ENCODE measurements at places on chromosomes 16 and 17.

GRCh38 chr16:65312795-65313194 is 190.9 kb upstream of the CDH11 start:
- no peak for DNase-seq

DNA sequence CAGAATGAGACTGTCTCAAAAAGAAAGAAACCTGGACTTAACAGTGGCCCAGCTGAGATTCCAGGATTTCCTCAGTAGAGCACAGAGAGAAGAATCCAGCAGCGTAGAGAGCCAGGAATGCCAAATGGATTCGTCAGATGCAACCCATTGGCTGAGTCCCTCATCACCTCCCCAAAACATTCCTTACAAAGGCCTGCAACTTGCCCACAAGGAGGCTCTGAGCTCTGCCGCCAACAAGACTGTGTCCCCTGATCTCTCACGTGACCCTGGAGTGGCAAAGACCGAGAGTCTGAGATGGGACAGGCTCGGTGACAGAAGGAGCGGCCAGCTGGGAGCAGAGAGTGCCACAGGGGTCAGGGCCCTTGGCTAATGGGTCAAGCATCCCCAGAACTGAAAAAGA is 6.9 kb upstream of the CHMP6 start:
- no peak for DNase-seq

GRCh38 chr16:30669903-30670824 is 11.9 kb downstream of the FBRS start:
- no peak for DNase-seq

DNA sequence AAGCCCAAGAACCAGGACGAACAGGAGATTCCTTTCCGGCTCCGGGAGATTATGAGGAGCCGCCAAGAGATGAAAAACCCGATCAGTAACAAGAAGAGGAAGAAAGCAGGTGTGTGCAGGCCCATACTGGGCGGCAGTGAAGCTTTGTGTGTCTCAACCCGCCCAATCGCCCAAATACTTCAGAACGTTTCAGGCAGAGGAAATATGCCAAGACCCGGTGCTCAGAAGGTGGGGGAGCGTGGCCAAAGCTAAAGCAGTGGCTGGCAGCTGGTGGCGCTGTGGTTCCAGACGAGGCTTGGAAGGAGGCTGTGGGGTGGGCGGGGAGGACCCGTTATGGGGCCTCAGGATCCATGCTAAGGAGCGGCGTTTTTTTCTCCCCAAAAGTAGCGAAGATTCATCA is 1.2 kb downstream of the CCDC137 start:
- no peak for DNase-seq

GRCh38 chr17:82687871-82688270 is 10.6 kb downstream of the RAB40B start:
- no peak for DNase-seq

GRCh38 chr17:10149573-10150399 is 48.6 kb downstream of the GAS7 start:
- no peak for DNase-seq

DNA sequence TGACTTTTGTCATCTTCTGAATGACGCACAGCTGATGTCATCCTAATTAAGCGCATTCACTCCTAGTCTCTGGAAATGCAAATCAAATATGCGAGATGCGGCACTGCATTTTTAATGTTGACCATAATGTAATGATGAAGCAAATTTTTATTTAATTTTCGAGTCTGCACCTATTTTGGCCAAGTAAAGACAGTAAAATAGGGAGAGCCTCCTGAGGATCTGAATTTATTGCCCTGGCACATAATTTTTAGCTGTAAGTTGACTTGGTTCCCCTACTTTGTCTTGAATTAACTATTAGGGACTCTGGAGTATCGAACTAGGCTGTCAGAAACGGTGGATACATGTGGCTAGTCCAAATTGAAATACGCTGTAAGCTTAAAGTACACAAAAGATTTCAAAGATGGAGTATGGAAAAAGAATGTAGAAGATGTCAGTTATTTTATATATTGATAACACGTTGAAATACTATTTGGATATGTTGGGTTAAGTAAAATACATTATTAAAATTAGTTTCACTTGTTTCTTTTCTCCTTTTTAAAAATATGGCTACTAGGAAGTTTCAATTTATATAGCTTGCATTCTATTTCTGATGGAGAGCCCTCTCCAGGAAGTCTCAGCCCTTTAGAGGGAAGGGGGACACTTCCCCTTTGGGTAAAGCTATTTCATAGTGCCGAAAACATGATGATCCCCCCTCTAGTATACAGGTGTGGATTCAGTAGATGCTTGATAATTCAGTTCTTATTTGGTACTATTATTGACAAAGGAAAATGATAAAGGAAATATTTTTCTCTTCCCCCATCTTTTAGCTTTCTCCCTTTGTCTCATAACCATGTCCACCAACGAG is 991 bp downstream of the KPNA2 start:
- no peak for DNase-seq

Measured in CD4-positive, alpha-beta T cell treated with Interleukin-6 for 4 hours (primary cell).